Smooth muscle cell of the pulmonary artery (primary cell): ENCODE measurements at places on chromosomes 7 and 10. TPM values are rescaled to one million over a fixed set of nuclear protein-coding genes. Genes with fewer than 3 reads are reported as not detected.

ST7 gene
- total RNA-seq, result 19.2 and 23.3 TPM in 2 replicates

NSMCE4A gene
- 11.5 and 12.6 TPM in 2 replicates for total RNA-seq

TAS2R3 gene
- total RNA-seq, result 2.0 and 2.4 TPM in 2 replicates

CNPY1 gene
- total RNA-seq, result not detected in 2 replicates

TMEM229A gene
- 0.07 and 0.39 TPM in 2 replicates for total RNA-seq

ZNF117 gene
- 4.9 and 6.4 TPM in 2 replicates for total RNA-seq

PIK3AP1 gene
- total RNA-seq, result 0.13 TPM in 1 of 2 replicates, not detected in the other

DKK1 gene
- total RNA-seq, result 134 and 633 TPM in 2 replicates
